ENCODE measurements at places on chromosomes 2 and 18.

- no peak for DNase-seq
Observed at GRCh38 chr2:233051241-233052149, 8.6 kb upstream of the INPP5D start.

- no peak for DNase-seq
Observed at GRCh38 chr2:73283545-73284295, 558 bp downstream of the FBXO41 start.

DNA sequence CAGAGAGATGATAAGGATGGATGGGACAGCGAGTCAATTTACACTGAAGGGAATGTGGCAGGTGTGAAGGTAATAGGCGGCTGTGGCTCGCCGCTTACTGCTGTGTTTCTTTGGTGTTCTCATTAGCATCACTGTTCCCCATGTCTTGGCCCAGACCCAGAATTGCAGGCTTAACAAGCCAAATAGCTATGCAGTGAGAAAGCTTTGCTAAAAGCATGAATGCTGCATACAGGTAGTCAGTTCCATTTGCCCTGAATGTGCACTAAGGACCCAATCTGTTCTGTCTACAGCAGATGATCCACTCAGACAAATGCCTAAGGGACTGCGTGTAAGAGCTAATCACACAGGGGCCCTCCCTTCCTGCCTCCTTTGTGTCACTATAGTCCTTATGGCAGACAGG, 262.6 kb downstream of the DCDC2C start:
- no peak for DNase-seq

DNA sequence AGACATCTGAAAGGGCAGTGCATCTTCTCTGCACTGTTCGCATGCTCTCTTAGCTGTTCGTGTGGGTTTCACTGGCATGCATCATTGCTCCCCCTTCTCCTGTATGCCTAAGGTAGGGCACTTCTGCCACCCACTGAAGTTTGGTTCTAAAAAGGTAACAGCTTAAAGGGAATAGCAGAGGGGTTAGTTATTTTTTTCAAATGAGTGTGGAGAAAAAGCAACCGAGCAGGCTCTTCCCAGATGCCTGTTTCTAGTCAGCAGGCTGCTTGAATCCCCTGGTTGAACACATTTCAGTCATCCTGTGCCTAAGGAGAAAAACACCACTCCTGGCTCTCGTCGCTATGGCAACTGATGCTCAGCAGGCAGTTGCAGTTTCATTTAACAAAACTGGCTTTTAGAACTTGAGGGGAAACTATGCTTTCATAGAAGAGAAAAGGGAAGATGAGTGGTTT, 69.8 kb upstream of the GALNT3 start:
- no peak for DNase-seq
